Right lobe of liver (tissue), 6 donors: ENCODE measurements at places on chromosomes 12 and 14. TPM values are rescaled to one million over a fixed set of nuclear protein-coding genes. Genes with fewer than 3 reads are reported as not detected.

The RNU4-1 gene
- not detected for total RNA-seq

The OR11H6 gene
- not detected for total RNA-seq

The LBHD2 gene
- not detected for total RNA-seq

- H3K4me1 ChIP-seq = no peaks in the 10 kb centered on the region
- no peak for DNase-seq
- no peak overlapping the region for H3K4me3 ChIP-seq
- no peaks in the 10 kb centered on the region for H3K36me3 ChIP-seq
Observed at GRCh38 chr14:78403278-78403815, 233.2 kb downstream of the NRXN3 start.

- H3K36me3 ChIP-seq = no peaks in the 10 kb centered on the region
- no peak overlapping the region for H3K4me3 ChIP-seq
- H3K27me3 ChIP-seq = no peaks in the 10 kb centered on the region
- DNase-seq = peak; percentile 22
- H3K4me1 ChIP-seq = peaks cover 62% of the 10 kb centered on the region
- peak overlapping the region; percentile 93 for H3K27ac ChIP-seq
Observed at GRCh38 chr14:68232300-68233055, 412.9 kb downstream of the RAD51B start.

- no peak for DNase-seq
- no peaks in the 10 kb centered on the region for H3K36me3 ChIP-seq
- no peaks in the 10 kb centered on the region for H3K4me1 ChIP-seq
- H3K27me3 ChIP-seq = no peaks in the 10 kb centered on the region
- H3K27ac ChIP-seq = no peak overlapping the region
Observed at GRCh38 chr12:58270966-58271705, 329.8 kb downstream of the ATP23 start.

DNA sequence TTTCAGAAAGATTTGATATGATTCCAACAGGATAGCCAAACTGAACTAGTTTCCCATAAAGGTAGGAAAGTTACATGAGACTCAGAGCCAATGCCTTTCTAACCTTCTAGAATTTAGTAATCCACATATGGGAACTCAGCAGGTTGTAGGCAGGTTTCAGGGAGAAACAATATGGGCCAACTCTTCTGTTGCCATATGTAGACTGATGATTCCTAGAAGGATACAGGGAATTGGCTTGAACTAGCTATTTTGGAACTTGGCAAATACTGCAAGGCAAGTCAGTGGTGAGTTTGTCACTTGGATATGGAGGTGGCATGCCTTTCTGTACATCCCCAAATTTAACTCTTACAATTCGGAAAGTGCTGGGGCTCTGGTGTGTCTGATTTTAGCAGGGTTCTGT lies 15.5 kb downstream of the SUDS3 start:
- H3K4me3 ChIP-seq = no peak overlapping the region
- H3K36me3 ChIP-seq = peaks cover 31% of the 10 kb centered on the region
- no peaks in the 10 kb centered on the region for H3K4me1 ChIP-seq
- H3K27ac ChIP-seq = no peak overlapping the region
- no peaks in the 10 kb centered on the region for H3K27me3 ChIP-seq
- no peak for DNase-seq

- H3K4me1 ChIP-seq = no peaks in the 10 kb centered on the region
- DNase-seq = no peak
- H3K4me3 ChIP-seq = no peak overlapping the region
- no peak overlapping the region for H3K27ac ChIP-seq
- no peaks in the 10 kb centered on the region for H3K36me3 ChIP-seq
Observed at GRCh38 chr14:106657460-106657859, 1131.1 kb downstream of the TMEM121 start.
